ENCODE measurements at places on chromosomes 11 and 22.

- DNase-seq = no peak
These were observed at the start of gene MS4A14 for GRCh38 chr11:60396382-60396781. Gene MS4A14 (plus strand): TSS chr11:60396459. CDS start chr11:60396579, 120 bp downstream.

DNA sequence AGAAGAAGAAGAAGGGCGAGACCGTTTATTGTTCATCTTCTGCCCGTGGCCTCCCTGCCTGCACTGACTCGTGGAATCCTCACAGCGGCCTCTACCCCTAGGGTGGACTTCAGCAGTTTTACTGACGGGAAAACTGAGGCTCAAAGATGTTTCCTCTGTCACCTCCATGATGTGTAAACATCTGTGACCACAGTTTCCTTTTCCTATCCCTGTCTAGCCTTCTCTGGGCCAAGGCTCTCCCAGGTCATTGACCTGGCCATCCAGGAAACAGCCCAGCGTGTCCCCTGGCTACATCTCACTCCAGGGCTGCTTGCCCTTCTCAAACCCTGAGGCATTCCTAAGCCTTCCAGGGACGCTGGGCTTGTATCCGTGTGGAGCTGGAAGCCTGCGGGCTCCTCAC is 49.0 kb upstream of the GCAT start:
- no peak for DNase-seq

DNA sequence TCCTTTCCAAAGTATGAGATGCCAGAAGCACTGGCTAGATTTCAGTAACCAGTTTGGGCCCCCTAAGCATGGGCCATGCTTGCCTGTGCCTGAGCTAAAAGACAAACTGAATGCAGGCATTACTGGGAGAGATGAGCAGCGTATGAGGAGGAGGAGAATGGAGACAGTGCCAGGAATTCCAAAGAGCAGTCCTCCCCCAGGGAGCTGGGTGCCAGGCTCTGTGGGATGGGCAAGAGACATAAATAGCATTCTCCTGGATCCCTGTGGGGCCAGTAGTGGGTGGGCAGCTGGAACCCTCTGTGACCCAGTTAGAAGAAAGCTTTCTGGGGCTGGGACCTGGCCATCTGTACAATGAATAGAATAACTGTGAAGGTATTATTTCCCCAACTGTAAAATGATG is 235.6 kb downstream of the KCNA4 start:
- DNase-seq = no peak

GRCh38 chr22:49738006-49738405 is 89.7 kb downstream of the BRD1 start:
- DNase-seq = no peak

- no peak for DNase-seq
These were observed 12.9 kb downstream of the RTN4R start for GRCh38 chr22:20254975-20255946.

- peak; percentile 77 for DNase-seq
These were observed 42.5 kb downstream of the LARGE2 start for GRCh38 chr11:45964911-45965389.

DNA sequence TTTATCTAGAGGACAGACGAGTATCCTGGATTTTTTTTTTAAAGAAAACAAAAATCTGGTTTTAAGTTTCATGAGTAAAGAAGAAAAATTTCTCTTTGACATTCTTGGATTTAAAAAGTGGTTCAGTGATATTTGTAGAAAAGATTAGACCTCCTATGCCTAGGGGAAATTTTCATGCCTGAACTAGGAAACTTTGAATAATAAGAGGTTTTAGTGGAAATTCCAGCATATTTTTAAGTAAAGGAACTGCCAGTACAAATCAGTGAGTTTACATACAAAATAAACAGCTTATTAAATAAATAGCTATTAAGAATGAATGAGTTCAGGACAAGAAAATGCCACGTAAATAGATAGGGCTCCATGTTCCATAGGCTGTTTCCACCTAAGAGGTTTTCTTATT is 17.5 kb downstream of the JAM3 start:
- DNase-seq = no peak

DNA sequence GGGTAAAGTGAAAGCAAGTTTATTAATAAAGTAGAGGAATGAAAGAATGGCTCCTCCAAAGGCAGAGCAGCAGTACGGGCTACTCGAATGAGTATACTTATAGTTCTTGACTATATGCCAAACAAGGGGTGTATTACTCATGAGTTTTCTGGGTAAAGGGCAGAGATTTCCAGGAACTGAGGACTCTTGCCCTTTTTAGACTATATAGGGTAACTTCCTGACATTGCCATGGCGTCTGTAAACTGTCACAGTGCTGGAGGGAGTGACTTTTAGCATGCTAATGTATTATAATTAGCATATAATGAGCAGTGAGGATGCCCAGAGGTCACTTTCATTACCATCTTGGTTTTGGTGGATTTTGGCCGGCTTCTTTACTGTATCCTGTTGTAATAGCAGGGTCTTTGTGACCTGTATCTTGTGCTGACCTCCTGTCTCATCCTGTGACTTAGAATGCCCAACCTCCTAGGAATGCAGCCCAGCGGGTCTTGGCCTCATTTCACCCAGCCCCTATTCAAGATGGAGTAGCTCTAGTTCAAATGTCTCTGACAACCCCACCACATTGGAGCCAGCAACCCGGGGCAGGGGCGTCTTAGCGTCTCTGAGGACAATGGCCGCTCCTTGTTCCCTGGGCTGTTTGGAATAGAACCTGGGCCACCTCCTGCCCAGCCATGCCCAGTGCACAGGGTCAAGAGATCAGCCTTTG is 34.9 kb upstream of the CD82 start:
- no peak for DNase-seq

- no peak for DNase-seq
These were observed 5.9 kb upstream of the FCHSD2 start for GRCh38 chr11:73147771-73148681.

DNA sequence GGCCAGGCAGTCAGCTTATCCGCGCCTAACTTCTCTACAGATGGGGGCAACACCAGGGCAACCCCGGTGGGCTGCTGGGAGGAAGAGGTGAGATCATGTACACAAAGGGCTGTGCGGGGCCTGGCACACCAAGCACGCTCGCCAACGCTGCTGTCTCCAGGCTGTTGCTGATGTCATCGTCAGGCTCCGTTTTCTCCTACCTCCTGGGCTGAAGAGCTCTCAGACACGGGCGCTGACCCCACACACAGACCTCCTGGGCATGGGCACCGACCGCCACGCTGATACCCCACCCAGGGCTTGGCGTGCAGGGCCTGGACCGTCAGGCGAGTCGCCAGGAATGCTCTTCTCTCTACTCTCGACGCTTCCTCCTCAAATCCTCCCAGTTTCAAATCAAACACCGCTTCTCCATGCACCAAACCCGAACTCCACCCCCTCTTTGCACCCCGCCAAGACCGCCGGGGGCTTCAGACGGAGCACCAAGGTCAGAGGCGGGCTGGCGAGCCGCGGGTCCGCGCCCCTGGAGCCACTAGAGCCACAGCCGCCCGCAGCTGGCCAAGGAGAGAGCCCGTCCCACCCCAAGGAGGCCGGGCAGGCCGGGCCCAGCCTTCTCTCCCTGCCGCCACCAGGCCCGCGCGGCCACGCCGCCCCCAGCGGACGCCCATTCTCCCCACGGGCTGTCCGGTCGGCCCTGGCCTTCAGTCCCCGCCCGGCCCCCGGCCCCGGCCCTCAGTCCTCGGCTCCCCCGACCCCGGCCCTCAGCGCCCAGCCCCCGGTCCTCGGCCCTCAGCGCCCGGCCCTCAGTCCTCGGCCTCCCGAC is 772 bp downstream of the SBF1 start:
- no peak for DNase-seq

Measured in GM10248 (cell line).